ENCODE measurements at places on chromosomes 2 and 18. TPM values are rescaled to one million over a fixed set of nuclear protein-coding genes. Genes with fewer than 3 reads are reported as not detected.

DNA sequence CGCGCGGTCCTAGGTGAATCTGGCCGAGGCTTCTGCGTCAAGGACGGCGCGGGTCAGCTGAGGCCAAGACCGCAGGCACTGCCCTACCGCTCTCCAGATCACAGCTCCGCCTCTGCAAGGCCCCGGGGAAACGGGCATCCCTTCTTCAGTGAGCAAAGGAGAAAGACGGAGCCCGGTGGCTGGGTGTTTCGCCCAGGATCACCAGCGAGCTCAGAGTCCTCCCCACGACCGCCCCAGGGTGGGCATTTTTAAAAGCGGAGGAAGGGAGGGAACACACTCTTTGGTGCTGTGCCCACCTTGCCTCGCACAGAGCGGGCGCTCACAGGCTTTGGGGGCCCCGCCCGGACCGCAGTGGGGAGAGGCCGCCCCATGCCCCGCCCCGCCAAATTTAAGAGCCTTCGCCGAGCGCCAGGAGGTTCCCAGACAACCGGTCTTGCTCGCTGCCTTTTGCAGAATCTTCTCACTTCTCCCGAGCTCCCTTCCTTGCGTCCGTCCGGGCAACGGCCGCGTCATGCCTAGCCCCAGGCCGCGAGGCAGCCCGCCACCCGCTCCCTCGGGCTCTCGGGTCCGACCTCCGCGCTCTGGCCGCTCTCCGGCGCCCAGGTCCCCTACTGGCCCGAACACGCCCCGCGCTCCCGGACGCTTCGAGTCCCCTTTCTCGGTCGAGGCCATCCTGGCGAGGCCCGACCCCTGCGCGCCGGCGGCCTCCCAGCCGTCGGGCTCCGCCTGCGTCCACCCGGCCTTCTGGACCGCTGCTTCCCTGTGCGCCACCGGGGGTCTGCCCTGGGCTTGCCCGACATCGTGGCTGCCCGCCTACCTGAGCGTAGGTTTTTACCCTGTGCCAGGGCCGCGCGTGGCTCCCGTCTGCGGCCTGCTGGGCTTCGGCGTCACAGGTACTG lies at the start of gene NOTO:
TSS of gene NOTO (plus strand) at position 419 of the 899 bp plus-strand sequence. CDS start at position 512, 93 bp downstream.
- no peaks in the 10 kb centered on the region for H3K36me3 ChIP-seq
- H3K27me3 ChIP-seq: no peaks in the 10 kb centered on the region
- no peak for DNase-seq
- H3K27ac ChIP-seq: no peak within 1 kb of the TSS
- no peaks in the 10 kb centered on the region for H3K4me1 ChIP-seq

DNA sequence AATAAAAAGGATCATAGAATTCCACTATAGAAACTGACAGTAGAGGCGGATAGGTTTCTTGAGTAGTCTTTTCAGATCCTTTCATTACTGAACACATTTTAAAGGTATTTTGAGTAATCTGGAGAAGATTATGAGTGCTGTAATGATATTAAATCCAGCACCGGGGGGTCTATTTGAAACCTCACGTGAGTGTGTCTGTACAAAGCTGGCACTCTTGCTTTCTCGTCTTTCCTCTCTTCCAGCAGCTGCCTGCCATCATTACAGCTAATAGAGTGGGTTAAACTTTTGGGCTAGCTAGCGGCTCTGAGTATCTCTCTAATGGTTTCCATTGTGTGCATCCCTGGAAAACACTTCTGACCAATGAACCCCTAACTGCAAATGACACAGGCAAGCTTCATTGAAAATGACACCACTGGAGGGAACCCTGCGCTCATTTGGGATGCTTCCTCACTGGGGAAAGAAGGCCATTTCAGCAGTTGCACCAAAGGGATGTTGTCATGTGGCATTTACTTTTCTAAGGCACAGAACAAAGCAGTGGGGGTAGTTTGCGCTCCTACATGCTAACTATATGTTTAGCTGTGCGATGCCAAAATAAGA lies 101.0 kb downstream of the HRH4 start:
- H3K27ac ChIP-seq: no peak overlapping the region
- H3K4me1 ChIP-seq: peaks cover 12% of the 10 kb centered on the region
- H3K36me3 ChIP-seq: no peaks in the 10 kb centered on the region
- H3K4me3 ChIP-seq: no peak overlapping the region

The KCNIP3 gene
- total RNA-seq: 3.1 TPM

DNA sequence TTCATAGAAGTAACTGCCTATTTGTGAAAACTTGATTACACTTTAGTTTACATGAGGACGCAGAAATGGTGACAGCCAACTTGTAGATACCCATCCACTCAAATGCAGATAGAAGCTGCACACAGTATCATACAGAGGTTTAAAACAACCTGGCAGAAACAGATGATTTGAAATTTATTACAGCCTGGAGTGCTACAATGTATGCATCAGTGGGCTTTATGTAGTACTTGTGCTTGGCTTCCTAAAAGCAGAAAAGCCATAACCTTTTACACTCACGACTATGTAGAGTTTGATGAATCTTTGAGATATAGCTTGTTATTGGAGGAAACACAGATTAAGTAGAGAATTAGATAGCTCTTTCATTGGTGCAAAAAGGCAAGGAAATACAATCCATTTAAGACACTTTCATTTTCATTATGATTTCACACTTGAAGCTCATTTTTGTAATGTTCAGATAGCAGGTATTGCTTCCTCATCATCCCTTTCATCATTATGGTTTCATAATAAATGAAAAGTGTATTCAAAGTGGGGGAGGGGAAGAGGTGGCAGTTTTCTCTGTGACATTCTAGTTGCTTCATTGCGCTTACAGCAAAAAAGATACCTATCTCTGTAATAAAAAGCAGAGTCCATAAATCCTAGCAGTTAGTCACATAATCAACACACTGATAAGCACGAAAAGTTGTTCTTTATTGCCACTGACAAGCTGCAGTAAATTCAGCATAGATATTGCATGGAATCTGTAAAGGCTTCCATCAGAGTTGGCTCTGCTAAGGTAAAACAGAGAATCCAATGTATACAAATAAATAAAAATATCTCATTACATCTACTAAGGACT lies 789.8 kb upstream of the FSHR start:
- DNase-seq: no peak
- no peaks in the 10 kb centered on the region for H3K36me3 ChIP-seq
- H3K27me3 ChIP-seq: no peaks in the 10 kb centered on the region
- no peak overlapping the region for H3K4me3 ChIP-seq

The FOXI3 gene
- not detected for total RNA-seq

DNA sequence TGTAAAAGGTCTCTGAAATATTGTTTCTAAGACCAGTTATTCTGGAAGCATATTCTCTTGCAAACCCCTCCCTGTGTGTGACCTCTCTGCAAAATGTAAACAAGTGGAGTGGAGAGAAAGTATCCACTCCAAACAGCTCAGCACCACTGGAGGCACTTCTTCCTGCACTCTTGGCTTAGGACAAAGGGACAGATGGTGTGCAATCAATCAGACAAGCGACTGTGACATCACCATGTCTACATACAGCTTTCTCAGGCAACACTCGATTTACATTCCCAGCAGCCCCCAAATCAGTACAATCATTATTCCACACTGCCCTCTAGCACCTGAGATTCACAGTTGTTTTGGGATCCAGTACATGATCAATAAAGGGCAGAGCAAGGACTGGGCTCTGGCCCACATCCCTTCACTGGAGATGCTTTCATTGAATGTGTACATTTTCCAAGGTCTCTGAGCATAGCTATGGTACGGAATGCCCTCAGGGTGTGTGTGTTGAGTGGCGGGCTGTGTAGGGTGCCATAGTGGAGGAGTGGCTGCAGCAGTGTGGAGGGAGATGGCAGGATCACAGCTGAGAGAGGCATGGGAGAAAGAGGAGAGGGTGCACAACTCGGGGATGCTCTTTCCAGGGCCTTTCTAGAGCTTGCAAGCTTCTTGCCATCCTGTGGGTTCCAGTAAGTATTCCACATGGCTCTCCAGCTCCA lies 311.8 kb upstream of the ST6GAL2 start:
- no peak overlapping the region for H3K27ac ChIP-seq
- no peaks in the 10 kb centered on the region for H3K27me3 ChIP-seq
- DNase-seq: no peak
- no peak overlapping the region for H3K4me3 ChIP-seq
- H3K4me1 ChIP-seq: no peaks in the 10 kb centered on the region

The PELI1 gene
- 7.9 TPM for total RNA-seq

The ROCK2 gene
- 48.0 TPM for total RNA-seq

The NOL4 gene
- total RNA-seq: not detected

GRCh38 chr2:67485431-67485830 lies 88.3 kb downstream of the ETAA1 start:
- H3K4me1 ChIP-seq: no peaks in the 10 kb centered on the region
- H3K27me3 ChIP-seq: peaks cover 4% of the 10 kb centered on the region
- H3K4me3 ChIP-seq: no peak overlapping the region
- no peak for DNase-seq
- no peak overlapping the region for H3K27ac ChIP-seq

GRCh38 chr2:108988076-108988795 lies 784 bp downstream of the EDAR start:
- no peak for DNase-seq
- peaks cover 8% of the 10 kb centered on the region for H3K27me3 ChIP-seq
- H3K4me1 ChIP-seq: peaks cover 13% of the 10 kb centered on the region
- H3K4me3 ChIP-seq: no peak overlapping the region
- no peak overlapping the region for H3K27ac ChIP-seq

The RUFY4 gene
- total RNA-seq: 0.27 TPM

DNA sequence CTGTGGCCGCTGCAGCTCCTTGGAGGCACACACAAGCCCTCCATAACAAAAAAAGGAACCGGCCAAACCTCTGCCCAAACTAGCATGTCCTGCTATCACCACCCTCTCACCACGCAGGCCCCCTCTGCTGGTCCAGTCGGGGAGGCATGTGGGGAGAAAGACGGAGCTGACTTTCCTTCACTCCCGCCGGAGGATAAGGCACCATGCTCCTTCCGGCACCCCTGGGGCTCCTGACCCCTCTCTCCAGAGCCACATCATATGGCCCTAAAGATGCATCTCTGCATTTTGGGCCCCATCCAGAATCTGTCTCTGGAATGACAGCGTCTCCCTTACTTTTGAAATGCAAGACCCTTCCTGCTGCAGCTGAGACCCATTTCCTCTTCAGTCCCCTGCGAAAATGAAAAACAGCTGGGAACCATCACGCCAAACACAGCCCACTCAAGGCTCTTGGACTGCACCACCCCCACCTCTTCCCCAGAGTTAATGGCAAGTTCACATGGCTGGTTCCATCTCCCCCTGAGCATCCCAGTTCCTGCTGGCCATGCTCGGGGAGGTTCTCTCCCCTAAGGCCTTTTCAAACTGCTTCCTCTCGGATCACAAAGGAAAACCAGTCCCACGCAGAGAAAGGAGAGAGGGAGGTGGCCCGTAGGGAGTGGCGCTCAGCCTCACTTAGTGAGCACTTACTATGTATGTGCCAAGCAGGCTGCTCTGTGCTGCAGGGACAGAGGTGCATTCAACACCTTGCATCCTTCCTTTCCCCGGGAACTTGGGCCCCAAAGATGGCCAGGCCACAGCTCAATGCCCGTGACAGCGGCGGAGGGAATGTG lies 35.2 kb upstream of the MLPH start:
- H3K4me1 ChIP-seq: peaks cover 15% of the 10 kb centered on the region
- H3K27me3 ChIP-seq: no peaks in the 10 kb centered on the region
- H3K27ac ChIP-seq: no peak overlapping the region
- DNase-seq: no peak
- H3K4me3 ChIP-seq: no peak overlapping the region

The ATP5F1A gene
- 563 TPM for total RNA-seq

DNA sequence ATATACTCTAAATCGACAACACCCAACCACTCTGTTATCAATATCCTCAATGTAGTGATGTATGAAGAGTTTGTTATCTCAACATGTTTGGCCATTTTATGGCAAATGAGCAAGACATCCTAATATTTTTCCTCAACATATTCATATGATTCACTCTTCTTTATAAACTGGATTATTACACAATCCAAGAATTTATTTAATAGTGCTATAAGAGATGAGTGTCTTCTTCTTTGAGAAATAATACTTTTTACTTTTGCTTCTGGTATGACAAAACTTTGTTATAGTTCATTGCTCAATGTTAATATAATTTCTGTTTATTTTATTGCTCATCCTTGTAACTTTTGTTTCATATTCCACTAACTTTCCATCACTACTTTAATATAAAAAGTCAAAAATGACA lies 44.3 kb downstream of the SCN9A start:
- DNase-seq: no peak
- H3K4me3 ChIP-seq: no peak overlapping the region
- no peaks in the 10 kb centered on the region for H3K36me3 ChIP-seq
- H3K27ac ChIP-seq: no peak overlapping the region
- H3K4me1 ChIP-seq: no peaks in the 10 kb centered on the region
- H3K27me3 ChIP-seq: 0 out of 2 replicates have a peak, but pooled peaks cover 16% of the 10 kb centered on the region

DNA sequence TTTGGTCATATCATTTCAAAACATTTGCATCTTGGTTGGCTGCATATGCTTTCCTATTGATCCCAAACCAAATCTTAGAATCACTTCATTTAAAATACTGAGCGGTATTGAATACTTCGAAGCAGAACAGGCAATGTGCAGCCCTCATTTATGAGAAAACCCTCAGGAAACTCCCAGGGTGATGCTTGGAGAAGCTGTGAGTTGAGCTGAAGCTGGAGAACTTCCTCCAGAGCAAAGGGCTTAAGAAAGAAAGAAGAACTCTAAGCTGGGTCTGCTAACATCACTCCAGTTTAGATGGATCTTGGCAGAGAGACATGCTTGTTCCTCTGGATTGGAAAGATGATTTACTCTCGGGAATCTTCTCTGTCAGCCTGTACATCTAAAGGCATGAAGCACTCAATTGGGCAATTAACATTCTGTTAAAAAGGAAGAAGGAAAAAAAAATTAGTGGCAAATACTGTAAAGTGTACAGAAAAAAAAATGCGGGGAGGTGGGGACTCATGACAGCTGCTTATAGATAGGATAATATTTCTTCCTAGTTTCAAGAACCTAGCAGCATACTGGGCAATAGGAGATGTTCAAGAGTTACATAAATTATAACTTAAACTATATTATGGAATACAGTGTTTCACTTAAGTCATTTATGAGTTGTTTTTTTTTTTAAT lies 49.5 kb downstream of the ATIC start:
- H3K4me3 ChIP-seq: no peak overlapping the region
- no peak for DNase-seq
- H3K4me1 ChIP-seq: no peaks in the 10 kb centered on the region

The SRSF7 gene
- total RNA-seq: 215 TPM

DNA sequence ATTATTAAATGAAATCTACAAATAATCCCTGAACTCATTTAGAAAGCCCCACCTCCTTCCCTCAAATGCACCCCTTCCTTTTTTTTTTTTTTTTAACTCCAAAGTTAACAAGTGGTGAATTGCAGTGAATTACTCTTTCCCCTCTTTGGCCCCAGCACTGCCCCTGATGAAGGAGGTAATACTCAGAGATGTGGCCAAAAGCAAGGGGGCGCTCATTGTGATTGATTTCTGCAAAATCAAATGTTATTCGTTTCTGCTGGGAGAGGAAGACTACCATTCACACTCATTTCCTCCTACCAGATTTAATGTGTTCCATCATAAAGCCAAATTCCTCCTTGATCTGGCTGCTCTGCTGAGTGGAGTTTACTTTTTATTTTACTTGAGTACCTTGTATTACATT lies 259.4 kb downstream of the GPD2 start:
- H3K4me1 ChIP-seq: no peaks in the 10 kb centered on the region
- H3K27ac ChIP-seq: no peak overlapping the region
- no peak for DNase-seq
- no peaks in the 10 kb centered on the region for H3K36me3 ChIP-seq

- no peaks in the 10 kb centered on the region for H3K36me3 ChIP-seq
- H3K4me1 ChIP-seq: no peaks in the 10 kb centered on the region
- no peak for DNase-seq
- H3K27me3 ChIP-seq: no peaks in the 10 kb centered on the region
- H3K27ac ChIP-seq: no peak overlapping the region
These were observed 93.2 kb downstream of the UNC80 start for GRCh38 chr2:209864716-209865295.

- H3K4me3 ChIP-seq: no peak overlapping the region
- no peaks in the 10 kb centered on the region for H3K27me3 ChIP-seq
- no peaks in the 10 kb centered on the region for H3K4me1 ChIP-seq
- H3K27ac ChIP-seq: no peak overlapping the region
These were observed 125.4 kb upstream of the CTNNA2 start for GRCh38 chr2:79387431-79387830.

Data from HCT116 (cell line).